ENCODE measurements at places on chromosomes 2 and 18.

DNA sequence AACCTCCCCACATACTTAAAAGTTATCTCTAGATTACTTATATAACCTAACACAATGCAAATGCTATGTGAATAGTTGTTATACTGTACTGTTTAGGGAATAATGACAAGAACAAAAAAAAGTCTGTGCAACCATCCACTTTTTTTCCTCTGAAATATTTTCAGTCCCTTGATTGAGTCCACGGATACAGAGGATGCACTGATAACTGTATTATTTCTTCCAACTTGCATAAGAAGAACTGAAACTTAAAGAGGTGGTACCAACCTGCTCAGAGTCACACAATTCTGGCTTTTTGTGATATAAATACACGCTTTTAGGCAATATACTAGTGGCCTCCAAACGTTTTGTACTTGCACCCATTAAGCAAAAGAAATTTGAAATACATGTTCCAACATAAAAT is 1.4 kb downstream of the SMC6 start:
- DNase-seq: no peak

- peak; percentile 76 for DNase-seq
Observed at GRCh38 chr18:35231052-35231451, 9.8 kb upstream of the ZNF397 start.

DNA sequence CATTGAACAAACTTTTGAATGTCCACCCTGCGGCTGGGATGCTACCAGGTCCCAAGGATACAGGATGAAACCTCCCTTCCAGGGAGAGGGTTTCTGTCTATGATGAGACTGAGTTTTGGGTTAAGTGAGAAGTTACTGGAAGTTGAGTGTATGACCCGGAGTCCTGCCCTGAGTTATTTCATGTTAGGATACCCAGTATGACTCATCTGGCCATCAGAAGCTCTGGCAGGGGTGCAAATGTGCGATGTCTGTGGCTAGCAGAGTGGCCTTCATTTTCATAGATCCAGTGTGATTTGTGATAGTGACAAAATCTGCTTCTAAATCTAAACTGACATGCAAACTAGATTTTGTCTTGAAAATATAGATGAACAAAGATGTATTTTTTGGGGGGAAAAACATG is 55.3 kb downstream of the KCTD1 start:
- no peak for DNase-seq

GRCh38 chr2:8720741-8721140 is 38.9 kb downstream of the ID2 start:
- DNase-seq: no peak

DNA sequence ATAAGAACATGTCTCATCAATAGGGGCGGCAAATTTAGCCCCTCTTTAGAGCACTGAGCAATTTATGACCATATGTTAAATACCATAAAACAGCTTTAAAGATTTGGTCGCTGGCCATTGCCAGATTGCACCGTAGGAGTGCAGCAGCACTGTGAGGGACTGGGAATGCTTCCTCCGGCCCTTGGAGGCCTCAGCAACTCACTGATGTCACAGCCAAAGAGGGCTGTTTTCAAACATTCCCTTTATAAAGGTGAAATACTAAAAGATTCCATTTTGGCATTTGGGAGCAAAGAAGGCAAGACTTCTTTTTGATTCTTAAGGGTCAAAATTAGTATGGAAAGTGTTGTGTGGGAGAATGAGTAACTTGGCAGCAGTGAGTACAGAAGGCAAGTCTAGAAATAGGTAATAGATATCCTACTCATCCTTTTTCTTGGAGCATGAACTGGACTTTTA is 63.7 kb downstream of the BABAM2 start:
- DNase-seq: no peak

DNA sequence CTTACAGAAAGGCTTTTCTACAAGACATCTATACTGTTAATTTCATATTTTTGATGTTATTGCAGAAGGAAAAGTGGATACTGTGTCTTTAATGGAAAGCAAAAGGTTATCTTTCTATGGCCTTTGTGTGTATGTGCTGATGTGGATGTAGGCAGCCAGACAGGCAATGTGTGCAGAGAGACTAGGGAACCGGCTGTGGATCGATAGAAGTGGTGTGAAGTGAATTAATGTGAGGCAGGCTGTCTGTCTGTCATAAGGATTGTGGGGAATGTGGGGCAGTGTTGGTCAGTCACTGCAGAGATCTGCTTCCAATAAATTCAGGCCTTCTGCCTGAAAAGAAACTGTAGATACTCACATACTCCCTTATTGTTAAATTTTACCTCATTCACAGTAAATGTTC is 156.7 kb downstream of the WDR7 start:
- DNase-seq: no peak

DNA sequence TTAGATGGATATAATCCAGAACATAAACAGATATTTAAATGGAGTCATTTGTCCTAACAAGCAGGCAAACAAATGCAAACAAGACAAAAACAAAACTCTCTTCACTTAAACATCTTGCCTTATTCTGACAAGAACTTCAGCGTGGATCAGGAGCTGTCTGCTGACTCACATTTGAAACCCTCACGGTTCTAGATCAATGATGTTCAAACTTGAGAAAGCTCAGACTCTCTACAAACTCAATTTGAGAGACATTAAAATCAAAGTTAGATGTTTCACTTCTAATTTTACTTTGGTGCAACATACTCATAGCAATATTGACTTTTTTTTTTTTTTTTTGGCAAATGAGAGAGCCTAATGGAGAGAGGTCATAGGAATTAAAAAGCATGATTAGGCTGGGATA is 362.8 kb upstream of the SLC14A2 start:
- no peak for DNase-seq

- DNase-seq: no peak
Observed at GRCh38 chr2:165779706-165780105, 14.3 kb downstream of the GALNT3 start.

DNA sequence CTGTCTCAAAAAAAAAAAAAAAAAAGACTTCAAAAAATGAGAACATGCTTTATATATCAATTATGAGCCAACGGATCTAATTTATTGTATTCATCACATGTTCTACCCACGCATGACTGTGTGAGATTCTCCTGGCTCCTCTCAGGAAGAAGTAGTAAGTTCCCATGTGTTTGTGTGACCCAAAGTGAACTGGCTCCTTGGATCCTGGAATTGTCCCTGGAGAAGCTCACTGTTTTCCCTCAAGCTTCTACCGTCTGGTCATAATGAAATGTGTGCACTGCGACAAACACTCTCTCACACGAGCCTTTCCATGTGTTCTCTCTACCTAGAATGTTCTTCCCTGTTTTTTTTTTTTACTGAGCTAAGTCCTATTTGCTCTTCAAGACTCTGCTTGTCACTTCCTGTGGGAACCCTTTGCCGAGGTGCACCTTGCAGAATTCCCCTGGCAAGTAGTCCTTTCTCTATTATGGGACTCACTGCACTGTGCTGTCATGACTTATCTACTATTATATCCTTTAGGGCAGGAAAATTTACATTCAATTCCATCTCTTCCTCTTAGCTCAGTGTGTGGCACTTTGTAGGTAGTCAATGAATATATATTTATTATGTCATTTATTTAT is 83.2 kb upstream of the THOC1 start:
- DNase-seq: no peak

- DNase-seq: no peak
Observed at GRCh38 chr2:107927034-107927534, 59.2 kb upstream of the SLC5A7 start.

GRCh38 chr18:56570978-56571377 is 67.4 kb downstream of the TXNL1 start:
- DNase-seq: no peak

- DNase-seq: no peak
Observed at GRCh38 chr2:128597121-128597762, 278.6 kb upstream of the HS6ST1 start.

GRCh38 chr2:29314816-29315571 is 199.8 kb downstream of the CLIP4 start:
- peak; percentile 69 for DNase-seq

DNA sequence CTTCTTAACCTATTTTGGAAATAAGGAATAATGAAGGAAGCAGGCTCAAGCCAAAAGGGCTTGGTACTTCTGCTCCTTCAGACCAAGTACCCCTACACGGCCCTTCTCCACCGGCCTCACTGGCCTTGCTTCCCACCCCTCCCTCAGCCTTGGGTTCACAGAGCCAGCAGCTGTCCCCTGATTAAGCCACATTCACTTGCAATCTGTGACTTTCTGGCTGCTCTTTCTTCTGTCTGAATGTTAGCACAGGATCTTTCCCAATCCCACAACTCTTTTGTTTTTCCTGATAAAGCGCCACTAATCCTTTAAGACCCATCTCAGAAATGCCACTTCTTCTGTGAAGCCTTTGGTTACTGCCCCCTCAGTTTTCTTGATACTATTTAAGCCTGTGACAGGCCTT is 52.4 kb downstream of the REEP1 start:
- no peak for DNase-seq

GRCh38 chr2:9110346-9110884 is 96.2 kb upstream of the ASAP2 start:
- DNase-seq: no peak

- no peak for DNase-seq
Observed at GRCh38 chr2:67839668-67840067, 223.1 kb downstream of the C1D start.

- no peak for DNase-seq
Observed at GRCh38 chr2:173656086-173656485, 301.4 kb downstream of the CDCA7 start.

GRCh38 chr2:47265158-47265557 is 110.0 kb upstream of the STPG4 start:
- DNase-seq: no peak

GRCh38 chr2:240066489-240066888 is 13.2 kb upstream of the OR6B3 start:
- no peak for DNase-seq

DNA sequence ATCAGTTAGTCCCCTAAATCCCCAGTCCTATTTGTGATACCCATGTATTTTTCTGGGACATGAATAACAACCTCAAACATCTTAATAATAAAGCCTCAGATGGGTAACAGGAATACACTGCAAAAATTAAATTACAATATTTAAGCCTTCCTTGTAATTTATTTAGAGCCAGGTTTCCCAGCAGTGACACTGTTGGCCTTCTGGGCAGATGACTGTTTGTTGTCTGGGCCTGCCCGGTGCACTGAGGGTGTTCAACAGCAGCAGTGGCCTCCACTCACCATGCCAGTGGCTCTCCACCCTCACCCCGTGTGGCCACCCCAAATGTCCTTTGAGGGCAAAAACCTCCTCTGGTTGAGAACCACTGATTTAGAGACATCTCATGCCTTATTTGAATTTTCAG is 270.2 kb upstream of the SIX3 start:
- no peak for DNase-seq

- no peak for DNase-seq
Observed at GRCh38 chr2:172284209-172284608, 143.2 kb upstream of the ITGA6 start.

GRCh38 chr2:221529177-221529942 is 42.7 kb downstream of the EPHA4 start:
- DNase-seq: no peak

- DNase-seq: no peak
Observed at GRCh38 chr2:236684504-236685256, 115.1 kb downstream of the ACKR3 start.

GRCh38 chr2:133673305-133673905 is 105.1 kb upstream of the NCKAP5 start:
- DNase-seq: no peak

DNA sequence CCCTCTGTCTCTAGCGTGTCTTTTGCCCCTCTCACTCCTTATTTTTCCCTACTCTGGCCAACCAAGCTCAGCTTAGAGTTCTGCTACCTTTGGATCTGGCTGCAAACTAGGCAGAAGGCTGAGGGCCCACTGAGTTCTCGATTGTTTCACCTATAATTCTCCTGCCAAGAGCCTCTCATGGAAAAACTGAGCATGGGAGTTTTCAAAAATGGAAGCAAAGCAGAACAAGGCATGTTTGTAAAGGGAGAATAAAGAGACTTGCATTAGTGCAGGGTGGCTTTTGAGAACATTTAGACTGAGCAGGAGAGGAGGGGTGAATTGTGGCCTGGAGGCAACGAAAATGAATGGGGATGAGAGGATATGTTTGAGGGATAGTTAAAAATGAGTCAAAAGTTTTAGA is 45.9 kb downstream of the FSHR start:
- DNase-seq: no peak

- DNase-seq: no peak
Observed at GRCh38 chr2:191693166-191693565, 15.2 kb downstream of the NABP1 start.

DNA sequence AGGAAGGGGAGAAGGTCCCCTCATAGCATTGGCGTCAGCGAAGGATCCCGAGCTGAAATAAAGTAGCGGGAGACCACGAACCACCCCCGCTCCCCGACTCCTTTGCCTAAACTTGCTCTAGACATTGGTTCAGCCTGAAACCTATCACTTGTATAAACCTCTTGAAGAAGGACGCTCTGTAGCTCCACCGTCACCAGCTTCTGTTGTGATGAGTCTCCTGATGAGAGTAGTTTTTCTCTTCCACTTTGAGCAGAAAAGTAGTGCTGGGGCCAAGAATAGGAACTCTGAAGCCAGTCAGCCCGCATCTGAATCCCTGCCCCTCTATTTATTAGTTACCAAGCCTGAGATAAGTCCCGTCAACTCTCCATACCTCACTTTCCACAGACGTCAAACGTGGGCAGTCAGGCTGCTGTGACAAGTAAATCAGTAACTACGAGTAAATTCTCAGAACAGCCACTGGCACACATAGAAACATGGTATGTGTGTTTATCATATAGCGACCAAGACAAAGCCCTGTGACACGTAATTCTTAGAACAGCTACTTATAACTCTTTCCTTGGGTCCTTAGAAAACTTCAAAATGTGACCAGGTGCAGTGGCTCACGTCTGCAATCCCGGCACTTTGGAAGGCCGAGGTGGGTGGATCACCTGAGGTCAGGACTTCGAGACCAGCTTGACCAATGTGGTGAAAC is 61.7 kb downstream of the CD226 start:
- peak; percentile 68 for DNase-seq

GRCh38 chr2:111945444-111946293 is 47.3 kb downstream of the MERTK start:
- no peak for DNase-seq

DNA sequence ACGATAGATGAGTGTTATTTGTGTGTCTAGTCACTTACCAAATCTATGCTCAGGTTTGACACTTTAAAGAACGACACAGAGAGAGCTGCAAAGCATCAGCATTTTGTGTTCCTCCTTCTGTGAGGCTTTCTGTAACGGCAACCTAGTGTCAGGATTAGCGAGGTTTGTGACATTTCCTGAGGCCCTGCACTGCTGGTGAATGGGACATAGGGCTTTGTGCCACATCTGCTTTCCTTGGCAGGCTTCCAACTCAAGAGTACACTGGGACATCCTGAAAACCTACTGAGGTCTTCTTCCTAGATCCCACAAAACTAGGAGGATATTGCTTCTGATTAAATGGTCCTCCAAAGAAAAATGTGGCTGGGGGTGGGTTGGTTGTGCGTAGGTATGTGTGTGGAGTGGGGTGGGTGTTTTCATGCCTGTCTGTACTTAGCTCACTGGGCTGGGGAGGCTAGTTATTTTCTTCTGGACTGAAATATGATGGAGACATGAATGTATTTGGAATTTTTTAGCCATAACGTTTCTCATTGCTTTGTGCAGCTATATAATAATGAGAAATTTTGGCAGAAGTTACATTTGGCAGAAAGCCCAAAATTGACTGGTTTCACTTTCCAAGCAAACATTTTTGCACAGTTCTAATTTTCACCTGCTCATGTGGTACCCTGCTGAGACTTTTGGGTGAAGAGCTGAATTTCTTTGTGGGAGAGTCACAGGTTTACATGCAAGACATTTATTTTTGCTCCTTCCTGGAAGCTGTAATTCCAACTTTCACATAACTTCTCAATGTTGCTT is 308.4 kb downstream of the XIRP2 start:
- DNase-seq: no peak

- DNase-seq: no peak
Observed at GRCh38 chr2:223762853-223763252, 74.5 kb downstream of the AP1S3 start.

- no peak for DNase-seq
Observed at GRCh38 chr2:69033461-69034095, 20.6 kb downstream of the ANTXR1 start.
